ENCODE measurements at places on chromosomes 16 and 17. TPM values are rescaled to one million over a fixed set of nuclear protein-coding genes. Genes with fewer than 3 reads are reported as not detected.

The C16orf89 gene
- not detected for polyA plus RNA-seq

The CACNG1 gene
- not detected for polyA plus RNA-seq

The SLC2A4 gene
- polyA plus RNA-seq, result 0.26 TPM

DNA sequence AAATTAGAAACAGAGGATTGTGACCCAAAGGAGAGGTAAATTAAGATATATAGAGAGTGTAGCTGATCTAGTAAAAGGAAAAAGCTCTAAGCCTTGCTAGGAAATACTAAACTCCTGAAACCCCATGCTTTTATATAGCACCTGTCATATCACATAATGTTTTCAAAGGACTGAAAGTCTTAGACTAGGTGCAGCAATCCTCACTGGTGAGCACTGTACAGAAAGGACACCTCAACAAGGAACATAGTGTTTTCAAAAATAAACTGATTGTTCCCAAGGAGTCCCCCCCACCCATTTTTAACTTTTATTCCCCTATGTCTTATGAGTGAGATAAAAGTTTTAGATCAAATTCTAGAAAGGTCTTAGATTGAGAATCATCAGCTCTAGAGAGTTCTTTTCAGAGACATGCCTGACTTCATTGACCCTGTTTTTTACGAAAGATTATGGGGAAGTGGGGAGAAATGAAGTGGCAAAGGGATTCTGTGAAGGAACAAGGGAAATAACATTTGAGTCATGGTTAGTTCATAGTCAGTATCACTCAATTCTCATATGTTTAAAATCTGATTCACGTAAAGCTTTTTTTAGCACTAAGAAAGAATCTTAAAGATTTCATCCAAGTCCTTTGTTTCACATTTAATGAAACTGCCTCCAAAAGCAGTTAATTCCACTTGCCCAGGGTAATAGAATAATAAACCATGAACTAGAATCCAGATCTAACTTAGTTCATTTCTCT is 166.4 kb downstream of the CYB561 start:
- no peaks in the 10 kb centered on the region for H3K4me1 ChIP-seq
- peaks cover 12% of the 10 kb centered on the region for H3K36me3 ChIP-seq
- no peaks in the 10 kb centered on the region for H3K27me3 ChIP-seq
- no peak overlapping the region for H3K4me3 ChIP-seq

DNA sequence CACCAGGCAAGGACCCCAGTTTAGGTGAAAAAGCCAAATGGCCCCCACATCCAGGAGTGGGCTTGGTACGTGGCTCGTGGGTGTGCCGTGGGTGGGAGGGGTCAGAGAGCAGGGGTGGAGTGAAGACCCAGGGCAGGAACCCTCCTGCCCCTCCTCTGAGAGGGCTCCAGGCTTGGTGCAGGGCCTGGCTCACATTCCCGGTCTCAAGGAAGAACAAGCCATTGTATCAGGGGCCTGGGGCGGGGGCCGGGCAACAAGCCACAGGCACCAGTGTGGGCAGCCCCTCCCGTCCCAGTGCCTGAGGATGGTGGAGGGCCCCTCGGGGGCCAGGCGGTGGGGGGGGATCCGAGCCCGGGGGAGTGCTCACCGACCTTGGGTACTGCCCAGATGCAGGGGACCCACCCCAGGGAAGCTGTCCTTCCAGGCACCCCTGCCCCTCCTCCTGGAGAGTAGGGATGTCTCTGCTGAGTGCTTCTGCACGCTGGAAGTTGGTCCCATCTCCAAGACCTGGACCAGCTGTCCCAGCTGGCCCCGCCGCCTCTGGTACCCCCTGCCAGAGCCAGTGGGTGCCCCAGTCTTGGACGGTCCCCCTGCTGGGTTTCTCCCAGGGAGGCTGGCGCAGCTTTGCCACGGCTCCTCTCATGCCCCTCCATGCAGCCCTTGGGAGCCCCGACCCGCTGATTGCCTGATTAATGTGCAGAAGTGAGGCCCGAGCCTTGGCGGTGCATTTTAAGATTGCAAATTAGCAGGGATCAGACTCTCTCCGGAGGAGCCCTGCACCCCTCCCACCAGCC is 83.7 kb downstream of the RTN4RL1 start:
- no peak overlapping the region for H3K27ac ChIP-seq
- no peaks in the 10 kb centered on the region for H3K36me3 ChIP-seq
- no peak overlapping the region for H3K4me3 ChIP-seq
- peaks cover 3% of the 10 kb centered on the region for H3K27me3 ChIP-seq
- no peak for DNase-seq

GRCh38 chr16:56113223-56113622 is 78.1 kb upstream of the GNAO1 start:
- no peaks in the 10 kb centered on the region for H3K36me3 ChIP-seq
- no peak overlapping the region for H3K4me3 ChIP-seq
- peaks cover 3% of the 10 kb centered on the region for H3K27me3 ChIP-seq
- no peaks in the 10 kb centered on the region for H3K4me1 ChIP-seq

Data from immature natural killer cell (primary cell).